PC-9 (cell line): ENCODE measurements at places on chromosomes 5 and 9. TPM values are rescaled to one million over a fixed set of nuclear protein-coding genes. Genes with fewer than 3 reads are reported as not detected.

Gene PCDHGA4
- not detected in 2 replicates for total RNA-seq

Gene ACOT12
- total RNA-seq: not detected in 2 replicates

Gene RAD50
- total RNA-seq: 33.9 and 42.2 TPM in 2 replicates

Gene CDX1
- not detected in 2 replicates for total RNA-seq

- no peak for DNase-seq
These were observed 5.8 kb upstream of the MEF2C start for GRCh38 chr5:88888848-88889188.

DNA sequence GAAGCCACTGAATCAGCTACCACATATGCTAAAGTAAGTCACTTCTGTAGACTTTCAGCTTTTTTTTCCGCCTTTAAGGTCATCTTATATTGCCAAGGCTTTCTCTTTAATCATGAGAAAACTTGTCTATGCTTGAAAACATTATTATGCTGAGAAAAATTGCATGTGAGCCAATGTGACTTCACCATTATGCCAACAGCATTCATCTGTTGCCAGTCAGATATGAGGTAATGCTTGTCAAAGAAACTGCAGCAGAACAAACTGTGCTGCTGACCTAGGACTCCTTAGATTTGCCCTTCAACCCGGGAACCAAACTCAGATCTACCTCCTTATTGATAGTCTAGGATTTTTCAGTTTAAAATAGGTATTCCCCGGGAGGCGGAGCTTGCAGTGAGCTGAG lies 34.3 kb downstream of the SLC44A1 start:
- DNase-seq: no peak

DNA sequence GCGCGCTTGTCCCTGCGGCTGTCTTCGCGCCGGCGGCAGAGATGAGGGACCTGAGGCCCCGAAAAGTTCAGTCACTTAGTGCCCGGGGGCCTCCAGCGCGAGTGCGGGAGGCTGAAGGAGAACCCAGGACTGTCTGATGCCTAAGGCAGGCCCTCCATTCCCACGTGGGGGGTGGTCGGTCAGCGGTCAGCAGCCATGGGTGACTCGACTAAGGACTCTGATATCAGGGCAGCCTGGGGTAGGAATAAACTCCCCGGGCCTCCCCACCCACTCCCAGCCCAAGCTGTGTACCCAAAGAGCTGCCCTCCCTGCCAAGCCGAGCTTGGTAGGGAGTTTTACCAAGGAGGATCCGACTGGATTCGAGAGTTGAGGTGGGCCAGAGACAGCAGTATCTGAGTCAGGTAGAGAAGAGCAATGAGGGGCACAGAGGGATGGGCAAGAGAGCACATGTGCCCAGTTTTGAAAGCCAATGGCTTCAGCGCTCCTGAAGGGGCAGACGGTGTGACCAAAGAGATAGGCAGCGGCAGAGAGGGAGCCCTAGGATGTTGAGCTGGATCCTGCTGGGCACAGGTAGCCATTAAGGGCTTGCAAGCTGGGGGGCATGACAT lies 787 bp downstream of the FGFR4 start:
- DNase-seq: no peak

DNA sequence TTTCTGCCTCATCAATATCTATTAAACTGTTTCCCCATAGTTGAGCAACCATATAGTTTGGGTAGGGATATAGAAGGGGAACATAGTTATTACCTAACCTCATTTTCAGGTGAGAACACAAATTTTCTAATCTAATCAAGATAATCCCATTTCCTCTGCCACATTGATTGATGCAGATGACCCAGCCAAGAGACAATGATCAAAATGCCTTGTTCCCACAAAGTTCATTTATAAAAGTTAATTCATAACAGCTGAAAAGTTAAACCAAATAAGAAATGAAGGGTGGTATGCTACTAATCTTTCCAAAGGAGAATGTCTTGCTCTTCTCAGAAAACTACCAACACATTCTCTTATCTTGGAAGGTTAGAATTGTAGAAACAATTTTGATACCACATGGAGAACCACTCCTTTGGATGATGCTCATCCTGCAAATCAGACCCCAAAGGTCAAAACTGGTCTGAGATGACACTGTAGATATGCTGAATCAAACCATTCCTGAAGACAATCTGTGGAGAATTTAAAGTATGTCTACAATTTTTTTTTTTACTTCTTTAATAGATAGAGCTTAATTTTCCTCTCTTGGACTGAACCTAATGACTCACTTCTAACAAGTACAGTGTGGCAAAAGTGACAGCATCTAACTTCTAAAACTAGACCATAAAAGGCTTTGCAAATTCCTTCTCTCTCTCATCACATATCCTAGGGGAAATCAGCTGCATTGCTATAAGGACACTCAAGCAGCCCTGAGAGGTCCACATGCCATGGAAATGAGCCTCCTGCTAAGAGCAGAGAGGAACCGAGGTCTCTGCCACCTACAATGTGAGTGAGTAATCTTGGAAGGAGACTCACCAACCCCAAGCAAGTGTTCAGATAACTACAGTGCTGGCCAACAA lies 586.7 kb upstream of the TUSC1 start:
- DNase-seq: peak; percentile 45

- DNase-seq: no peak
These were observed 8.4 kb upstream of the ZNF474 start for GRCh38 chr5:122120957-122121356.

GRCh38 chr9:101119206-101119819 lies 90.8 kb downstream of the PLPPR1 start:
- peak; percentile 40 for DNase-seq
